ENCODE measurements at places on chromosomes 11 and 22.
A peak's percentile ranks its signal among the peaks of the same experiment; 100 is the strongest.

GRCh38 chr11:16977994-16978315, 36.3 kb downstream of the PLEKHA7 start:
- no peak for DNase-seq

- peak; percentile 96 for DNase-seq
These were observed at the start of the genes LMNTD2 and RASSF7 for GRCh38 chr11:560305-561147. Gene LMNTD2 (minus strand): TSS chr11:560738. CDS start chr11:560716, 22 bp downstream. Gene RASSF7 (plus strand): TSS chr11:560970. CDS start chr11:561769, 799 bp downstream.

DNA sequence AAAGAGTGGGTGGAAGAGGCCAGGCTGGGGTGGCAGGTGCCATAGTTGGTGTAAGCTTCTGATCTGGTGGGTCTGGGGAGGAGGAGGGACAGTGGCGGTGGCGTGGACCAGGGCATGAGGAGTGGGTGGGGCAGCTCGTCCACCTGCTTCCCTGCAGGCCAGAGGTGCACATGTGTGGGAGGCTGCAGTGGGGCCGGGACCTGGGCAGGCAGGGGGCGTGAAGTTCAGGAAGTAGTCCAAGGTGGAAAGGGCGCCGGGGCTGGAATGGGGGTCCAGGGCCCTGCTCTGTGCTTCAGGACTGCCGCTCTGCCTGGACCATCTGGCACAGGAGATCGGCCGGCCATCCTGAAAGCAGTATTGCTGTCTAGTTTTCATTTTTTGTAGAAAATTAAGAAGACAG, 15.9 kb downstream of the RIBC2 start:
- DNase-seq: no peak

DNA sequence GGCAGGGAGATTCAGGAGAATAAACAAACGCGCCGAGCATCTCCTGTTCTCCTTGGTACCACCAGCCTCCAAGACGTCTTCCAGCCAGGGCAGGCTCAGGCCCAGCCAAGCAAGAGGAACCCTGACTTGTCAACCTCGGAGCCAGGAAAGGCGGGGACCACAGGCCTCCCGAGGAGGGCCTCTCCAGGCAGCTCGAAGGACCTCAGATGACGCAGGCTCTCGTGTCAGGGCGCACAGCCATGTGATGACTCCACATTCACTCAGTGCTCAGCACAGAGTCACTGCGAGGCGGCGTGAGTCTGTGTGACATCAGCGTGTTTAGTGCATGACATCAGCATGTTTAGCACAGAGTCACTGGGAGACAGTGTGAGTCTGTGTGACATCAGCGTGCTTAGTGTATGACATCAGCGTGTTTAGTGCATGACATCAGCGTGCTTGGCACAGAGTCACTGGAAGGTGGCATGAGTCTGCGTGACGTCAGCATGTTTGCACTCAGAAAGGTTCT, 241.4 kb downstream of the BRD1 start:
- no peak for DNase-seq

DNA sequence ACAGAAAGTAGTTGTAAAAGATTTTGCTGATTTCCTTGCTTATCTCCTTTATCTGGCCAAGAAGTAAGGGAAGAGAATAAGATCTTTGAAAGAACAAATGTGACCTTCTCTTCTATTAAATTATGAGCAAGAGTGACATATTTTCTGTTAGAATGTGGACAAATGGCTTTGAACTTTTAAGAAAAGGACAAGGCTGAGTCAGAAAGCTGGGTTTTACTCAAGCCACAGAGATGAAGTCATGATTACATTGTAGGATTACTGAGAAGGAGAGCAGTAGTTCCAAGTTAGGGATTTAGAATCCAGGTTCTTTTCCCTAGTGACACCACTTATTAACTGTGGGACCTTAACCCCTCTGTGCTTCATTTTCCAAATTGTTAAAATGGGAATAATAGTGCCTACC, 13.5 kb downstream of the CCDC90B start:
- DNase-seq: peak; percentile 13

- no peak for DNase-seq
These were observed 4.0 kb upstream of the CHKA start for GRCh38 chr11:68125164-68125563.

DNA sequence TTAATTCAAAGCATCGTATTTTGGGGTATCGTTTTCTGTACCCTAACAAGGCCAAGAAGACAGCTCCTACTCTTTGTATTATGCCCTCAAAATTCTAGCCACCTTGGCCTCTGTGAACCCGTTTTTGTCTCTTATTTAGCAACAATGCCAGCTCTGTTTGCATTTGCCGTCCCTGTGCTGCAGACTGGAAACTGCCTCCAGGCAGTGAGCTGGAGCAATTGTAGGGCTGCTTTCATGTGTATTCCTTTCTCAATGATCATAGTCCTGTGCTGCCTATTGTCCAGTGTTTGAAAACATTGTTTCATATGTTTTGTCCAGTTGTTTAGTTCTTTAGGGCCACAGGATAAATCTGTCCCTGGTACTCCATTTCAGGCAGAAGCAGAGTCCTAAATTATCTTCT, 19.9 kb upstream of the BACE1-AS start:
- no peak for DNase-seq

- DNase-seq: no peak
These were observed 512 bp upstream of the OR51T1 start for GRCh38 chr11:4881188-4881587.

DNA sequence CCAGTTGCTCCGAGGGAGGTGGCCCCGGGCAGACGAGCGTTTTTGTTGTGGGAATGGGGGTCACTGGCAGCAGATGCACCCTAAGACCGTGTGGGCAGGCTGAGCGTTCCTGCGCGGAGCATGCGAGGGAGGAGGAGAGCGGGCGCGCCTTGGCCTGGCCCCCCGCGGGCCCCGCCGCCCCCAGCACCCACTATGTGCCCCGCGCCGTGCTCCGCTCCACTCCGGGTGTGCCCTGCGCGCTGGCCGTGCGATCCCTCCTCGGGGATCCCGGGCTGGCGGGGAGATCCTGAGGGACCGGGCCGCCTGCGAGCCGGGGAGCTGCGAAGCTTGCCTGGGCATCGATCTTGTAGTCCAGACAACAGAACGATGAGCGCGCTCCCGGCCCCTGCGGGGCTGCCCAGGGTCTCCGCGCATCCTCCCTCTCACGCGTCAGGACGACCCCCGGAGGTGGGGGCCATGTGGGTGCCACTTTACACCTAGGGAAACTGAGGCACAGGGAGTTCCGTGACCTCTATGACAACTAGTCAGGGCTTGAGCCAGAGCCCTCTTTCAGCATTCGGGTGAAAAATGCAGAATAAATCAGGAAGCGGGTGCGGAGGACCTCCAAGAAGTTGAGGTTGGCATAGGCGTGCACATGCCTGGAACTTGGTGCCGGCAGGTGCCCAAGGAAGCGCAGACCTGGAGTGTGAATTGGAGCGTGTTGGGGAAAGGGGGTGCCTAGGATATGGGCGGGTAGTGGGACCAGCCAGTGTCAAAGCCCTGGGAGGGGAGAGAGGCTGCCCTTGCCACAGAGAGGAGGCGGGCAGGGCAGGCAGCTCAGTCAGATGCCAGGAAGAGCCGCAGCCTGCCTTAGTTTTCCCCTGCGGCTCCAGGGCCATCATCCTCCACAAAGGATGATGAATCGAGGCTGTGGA, 1.3 kb upstream of the KMT5B start:
- DNase-seq: no peak

GRCh38 chr11:72468289-72468688, 34.0 kb upstream of the CLPB start:
- DNase-seq: no peak

DNA sequence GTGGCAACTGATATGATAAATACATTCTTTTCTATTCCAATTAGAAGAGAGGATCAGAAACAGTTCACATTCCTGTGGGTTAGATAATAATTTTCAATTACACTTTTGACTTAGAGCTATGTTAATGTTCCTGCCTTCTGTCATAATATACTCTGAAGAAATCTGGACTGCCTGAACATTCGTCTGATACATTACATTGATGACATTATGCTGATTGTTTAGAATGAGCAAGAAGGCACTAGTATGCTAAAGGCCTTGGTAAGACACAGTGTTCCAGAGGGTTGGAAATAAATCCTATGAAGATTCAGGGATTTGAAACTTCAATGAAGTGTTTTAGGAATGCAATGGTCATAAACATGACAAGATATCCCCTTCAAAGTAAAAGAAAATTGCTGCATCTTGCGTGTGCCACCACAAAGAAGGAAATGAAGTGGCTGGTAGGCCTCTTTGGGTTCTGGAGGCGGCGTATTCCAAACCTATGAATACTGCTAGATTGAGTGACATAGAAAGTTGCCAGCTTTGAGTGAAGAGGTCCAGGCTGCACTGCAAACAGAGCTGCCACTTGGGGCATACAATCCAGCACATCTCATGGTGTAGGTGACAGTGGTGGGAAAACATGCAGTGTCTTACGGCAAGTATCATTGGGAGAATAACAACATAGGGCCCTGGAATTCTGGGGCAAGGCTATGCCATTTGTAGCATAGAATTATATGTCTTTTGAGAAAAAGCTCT, 21.2 kb upstream of the PDE3B start:
- DNase-seq: no peak

DNA sequence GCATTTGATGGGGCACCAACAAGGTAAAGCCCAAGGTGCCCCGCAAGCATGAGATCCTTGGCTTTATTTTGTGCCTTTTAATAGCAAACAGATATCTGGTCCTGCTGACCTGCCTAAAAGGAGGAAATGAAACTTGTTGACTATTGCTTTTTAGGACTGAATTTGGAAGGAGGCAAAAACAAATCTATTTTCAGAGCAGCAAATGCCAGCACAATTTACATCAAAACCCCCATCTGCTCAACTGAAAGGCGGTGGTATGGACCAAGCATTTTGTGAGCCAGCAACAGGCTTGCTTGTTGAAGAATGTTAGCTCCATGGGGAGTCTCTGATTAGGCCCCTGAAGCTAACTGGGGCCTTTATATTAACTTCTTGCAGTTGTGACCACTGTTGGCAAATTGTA, 192.6 kb upstream of the E2F8 start:
- no peak for DNase-seq

- no peak for DNase-seq
These were observed 3.3 kb upstream of the PPARA start for GRCh38 chr22:46147061-46147460.

GRCh38 chr11:85531191-85531897, 95.8 kb downstream of the DLG2 start:
- DNase-seq: no peak

- DNase-seq: no peak
These were observed 56.1 kb upstream of the PTPRJ start for GRCh38 chr11:47924184-47924691.

GRCh38 chr11:61701242-61701886, 21.2 kb downstream of the DAGLA start:
- no peak for DNase-seq

DNA sequence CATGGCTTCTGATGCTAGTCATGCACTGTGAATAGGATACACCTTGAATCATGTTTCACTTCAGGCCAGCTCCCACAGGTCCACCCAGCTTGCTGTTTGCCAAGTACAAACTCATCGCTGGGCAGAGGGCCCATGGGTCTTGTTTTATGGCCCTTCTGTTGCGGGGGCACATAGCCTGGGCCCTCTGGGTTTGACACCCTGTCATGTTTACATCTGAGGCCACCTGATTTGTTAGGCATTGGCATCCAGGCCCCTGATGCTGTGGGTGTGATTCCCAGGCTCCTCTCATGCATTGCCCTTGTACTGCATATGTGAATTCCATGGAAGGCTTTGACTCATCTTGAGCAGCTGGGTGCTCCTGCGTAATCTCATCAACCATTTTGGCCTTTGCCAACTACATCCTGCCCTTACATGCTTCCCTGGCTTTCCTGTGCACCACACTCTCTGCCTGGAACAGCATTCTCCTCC, 32.6 kb downstream of the PPFIBP2 start:
- DNase-seq: no peak

GRCh38 chr22:20551805-20552442, 44.5 kb downstream of the MED15 start:
- DNase-seq: peak; percentile 76

DNA sequence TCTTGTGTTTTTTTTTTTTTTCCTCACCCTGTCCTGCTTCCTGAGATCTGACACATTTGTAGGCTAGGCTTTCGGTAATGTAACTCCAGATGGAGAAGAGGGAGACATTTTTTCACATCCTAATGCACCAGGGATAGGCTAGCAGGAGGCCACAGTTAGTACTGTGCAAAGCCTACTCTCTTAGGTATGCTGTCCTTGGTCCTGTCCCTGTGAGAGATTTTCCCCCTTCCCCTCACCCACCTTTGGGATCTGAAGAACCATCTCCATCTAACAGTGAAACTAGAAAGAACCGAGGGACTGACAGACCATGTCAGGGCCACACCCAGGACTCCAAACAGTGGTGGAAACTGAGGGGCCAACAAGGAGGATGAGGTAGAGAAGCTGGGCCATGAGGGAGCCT, 29.2 kb downstream of the ADAMTS8 start:
- no peak for DNase-seq

- no peak for DNase-seq
These were observed 39.8 kb downstream of the LRRC32 start for GRCh38 chr11:76630600-76631281.

DNA sequence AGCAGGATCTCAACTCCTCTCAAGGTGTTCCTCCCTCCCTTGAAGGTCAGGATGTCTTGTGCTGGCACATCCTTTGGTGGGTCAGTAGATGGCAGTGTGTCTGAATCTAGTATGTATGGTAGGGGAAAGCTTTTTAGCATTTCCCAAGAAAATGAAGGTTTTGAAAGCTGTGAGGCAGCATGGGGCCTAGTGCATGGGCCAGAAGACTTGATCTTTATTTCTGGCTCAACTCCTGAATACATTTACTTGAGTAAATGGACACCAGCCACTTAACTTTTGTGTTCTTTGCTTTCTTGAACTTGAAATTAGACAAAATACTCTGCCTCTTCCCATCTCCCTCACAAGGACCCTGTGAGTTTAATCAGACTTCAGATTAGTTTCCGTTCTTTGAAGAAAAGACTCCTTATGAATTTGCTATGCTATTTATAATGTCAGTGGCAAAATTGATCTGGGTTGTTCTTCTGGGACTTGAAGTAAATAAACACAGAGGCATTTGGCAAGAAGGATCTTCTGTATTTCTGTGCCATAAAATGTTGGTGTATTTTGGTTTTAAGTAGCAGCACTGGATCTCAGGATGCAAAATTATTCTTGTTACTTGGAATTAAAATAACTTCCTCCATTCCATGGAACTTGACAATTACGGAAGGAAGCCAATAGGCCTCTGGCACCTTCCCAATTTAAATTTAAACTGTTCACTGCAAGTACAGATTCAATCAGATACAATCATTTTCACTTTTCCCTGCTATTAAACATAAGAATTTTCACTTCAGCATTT, 288.8 kb downstream of the CASP12 start:
- DNase-seq: peak; percentile 72

- DNase-seq: no peak
These were observed 2.8 kb upstream of the APOC3 start for GRCh38 chr11:116826751-116827431.

DNA sequence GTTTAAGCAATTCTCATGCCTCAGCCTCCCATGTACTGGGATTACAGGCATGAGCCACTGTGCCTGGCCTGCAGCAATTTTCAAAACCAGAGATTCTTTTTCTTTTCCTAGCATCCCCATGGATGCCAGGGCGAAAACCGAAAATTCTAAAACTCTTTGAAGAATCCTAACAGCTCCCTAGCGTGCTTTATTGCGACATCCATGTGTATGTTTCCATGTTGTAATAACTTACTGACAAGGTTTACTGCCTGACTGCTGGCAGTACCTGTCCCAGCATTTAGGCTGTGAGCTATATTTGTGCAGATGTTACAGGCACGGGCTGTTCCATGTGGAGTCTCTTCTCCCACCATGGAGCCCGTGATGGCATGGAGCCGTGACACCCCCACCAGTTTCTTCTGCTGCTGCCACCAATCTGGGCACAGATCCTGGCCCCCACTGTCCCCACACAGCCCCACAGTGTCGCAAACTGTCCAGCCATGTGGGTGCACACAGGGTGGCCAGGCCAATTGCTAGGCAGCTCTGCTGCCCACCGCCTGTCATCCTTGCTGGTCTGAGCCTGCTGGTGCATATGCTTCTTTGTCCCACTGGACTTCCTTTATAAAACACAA, 7.1 kb upstream of the TAB1 start:
- DNase-seq: no peak

GRCh38 chr11:63573881-63574855, 11.0 kb upstream of the PLAAT2 start:
- DNase-seq: peak; percentile 49
